ENCODE measurements at places on chromosomes 16 and 17.

DNA sequence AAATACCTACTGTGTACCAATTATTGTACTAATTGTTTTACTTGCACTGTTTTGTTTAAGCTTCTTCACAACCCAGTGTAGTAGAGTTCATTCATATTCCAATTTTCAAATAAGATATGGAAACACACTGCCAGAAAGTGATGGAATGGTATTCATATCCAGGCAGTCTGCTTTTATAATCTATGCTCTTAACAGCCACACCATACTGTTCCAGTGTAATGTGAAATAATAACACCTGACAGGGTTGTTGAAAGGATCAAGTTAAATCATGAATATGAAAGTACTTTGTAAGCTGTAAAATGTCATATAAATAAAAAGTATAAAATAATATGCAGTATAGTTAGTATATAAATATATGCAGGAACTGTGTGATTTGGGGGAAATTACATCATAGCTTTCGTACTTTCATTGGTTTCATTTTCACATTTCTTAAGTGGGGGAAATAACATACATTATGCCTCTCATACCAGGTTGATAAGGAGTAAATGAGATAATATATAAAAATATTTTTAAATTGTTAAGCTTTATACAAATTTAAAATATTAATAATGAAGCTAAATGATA, 230.8 kb downstream of the TANC2 start:
- DNase-seq: no peak

DNA sequence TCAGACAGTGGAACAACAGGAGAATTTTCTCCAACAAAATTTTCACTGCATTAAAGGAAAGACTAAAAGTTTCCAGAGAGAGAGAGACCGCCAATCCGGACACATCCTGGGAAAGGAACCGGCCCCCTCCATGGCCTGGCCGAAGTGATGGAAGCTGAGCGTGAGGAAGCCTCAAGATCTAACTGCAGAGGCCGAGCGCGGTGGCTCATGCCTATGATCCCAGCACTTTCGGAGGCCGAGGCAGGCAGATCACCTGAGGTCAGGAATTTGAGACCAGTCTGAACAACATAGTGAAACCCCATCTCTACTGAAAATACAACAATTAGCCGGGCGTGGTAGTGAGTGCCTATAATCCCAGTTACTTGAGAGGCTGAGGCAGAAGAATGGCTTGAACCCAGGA, 3.9 kb downstream of the CTRB2 start:
- no peak for DNase-seq

DNA sequence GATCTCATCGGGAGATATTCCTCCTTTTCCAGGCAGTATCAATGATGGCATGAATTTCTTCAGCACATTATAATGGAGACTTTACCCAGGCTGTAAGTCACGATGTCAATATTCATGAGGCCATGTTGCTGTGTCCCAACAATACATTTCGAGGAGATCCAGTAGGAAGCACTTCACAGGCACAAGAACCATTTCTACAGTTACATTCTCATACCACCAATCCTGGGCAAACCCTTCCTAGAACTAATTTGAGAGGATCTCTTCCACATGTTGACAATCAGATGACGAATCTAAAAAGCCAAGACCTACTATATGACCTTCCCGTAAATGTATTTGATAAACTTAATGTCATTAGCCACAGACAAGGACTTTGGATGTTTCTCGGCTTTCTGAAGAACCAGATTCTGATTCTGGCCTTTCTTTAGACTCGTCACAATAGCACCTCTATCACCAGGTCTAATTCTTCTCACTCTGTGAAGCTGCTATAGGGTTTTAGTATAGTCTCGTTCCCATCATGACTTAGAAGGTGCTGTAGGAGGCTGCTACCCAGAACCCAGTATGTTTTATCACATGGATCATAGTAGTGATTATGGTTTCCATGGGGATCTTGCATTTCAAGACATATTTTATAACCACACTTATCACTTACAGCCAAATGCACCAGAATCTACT, 40.2 kb downstream of the C16orf87 start:
- DNase-seq: no peak

DNA sequence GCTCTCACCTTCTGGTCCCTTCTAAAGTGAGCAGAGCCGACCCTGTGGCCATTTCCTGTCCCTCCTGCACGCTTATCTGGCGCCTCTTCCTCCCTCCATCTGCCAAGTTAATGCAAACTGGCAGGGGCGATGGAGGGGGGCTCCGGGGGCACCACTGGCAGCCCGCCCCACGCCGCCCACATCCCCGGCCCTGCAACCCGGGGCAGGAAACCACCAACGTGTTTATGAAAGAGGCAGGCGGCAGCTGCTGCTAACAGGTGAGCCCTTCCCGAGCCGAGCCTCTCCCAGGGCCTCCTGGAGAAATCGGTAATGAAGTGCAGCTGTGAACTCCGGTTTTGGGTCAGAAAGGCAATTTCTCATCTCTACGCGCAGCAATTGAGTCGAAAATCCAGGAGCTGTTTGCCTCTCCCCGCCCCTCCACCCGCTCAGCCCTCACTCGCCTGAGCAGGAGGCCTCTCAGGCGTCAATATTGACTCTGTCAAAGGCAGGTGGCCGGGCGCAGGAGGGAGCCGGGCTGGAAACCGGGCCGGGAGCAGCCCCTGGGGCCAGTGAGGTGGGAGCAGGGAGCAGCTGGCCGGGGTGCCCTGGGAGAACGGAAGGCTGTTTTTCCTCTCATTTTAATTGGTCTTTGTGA, 164.4 kb upstream of the GSE1 start:
- DNase-seq: no peak

- DNase-seq: no peak
Observed at GRCh38 chr17:1590029-1590746, 27.6 kb upstream of the PITPNA start.

DNA sequence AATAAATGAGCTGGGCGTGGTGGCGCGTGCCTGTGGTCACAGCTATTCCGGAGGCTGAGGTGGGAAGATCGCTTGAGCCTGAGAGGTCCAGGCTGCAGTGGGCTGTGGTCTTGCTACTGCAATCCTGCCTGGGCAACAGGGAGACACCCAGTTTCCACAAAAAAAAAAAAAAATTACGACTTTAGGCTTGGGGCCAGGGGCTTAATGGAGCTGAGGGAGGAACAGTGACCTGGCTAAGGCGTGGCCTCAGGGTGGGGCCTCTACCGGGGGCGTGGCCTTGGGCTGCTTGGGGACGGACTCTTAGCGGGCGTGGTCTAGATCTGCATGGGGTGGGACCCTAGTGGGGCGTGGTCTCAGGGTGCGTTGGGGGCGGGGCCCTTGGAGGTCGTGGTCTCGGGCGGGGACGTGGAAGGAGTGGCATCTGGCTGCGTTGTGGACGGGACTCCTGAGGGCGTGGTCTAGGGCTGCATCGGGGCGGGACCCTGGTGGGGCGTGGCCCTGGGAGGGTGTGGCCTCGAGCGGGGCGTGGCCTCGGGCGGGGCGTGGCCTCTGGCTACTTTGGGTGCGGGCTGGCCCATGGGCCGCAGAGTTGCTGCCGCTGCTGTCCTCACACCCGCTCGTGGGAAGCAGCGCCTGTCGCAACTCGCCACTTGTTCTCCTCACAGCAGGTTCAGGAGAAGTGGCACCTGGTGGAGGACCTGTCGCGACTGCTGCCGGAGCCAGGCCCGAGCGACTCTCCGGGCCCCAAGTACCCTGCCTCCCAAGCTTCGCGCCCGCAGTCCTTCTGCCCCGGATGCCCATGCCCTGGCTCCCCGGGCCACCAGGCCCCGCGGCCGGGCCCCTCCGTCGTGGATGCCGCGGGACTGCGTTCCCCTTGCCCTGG, 5.8 kb upstream of the C17orf99 start:
- DNase-seq: peak; percentile 92

- DNase-seq: no peak
Observed at GRCh38 chr16:21653571-21653970, 1.2 kb upstream of the IGSF6 start.

GRCh38 chr17:81083125-81083765, 48.3 kb downstream of the BAIAP2 start:
- DNase-seq: no peak
